ENCODE measurements at places on chromosomes 6 and 20.

DNA sequence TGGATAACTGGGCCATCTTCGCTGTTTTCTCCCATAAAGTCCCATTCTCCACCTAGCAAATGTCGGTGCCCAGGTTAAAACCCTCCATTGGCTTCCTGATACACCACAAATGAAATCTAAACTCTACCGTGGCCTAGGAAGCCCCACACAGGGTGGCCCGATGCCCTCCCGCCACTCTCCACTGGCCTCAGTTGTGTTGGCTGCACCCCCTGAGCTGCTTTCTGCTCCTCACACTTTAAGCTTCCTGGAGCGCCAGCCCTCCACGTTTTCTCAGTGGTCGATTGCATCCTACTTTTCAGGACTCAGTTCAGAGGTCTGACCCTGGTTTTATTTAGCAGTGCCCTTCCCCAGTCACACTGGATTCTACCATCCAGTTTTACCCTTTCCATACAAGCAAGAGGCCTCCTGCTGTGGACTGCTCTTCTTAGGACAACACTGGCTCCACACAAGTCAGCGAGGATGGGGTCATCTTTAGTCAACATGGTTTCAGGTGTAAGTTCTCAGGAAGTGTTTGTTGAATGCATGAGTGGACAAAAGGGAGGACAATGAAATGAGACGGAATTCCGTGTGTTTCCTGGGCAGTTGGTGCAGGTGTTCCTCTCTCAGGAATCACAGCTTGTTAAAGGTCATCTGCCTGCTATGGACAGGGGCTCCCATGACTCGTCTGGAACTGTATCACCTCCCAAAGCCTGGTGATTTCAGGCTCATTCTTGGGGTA is 124.1 kb downstream of the SULF2 start:
- no peak for DNase-seq

DNA sequence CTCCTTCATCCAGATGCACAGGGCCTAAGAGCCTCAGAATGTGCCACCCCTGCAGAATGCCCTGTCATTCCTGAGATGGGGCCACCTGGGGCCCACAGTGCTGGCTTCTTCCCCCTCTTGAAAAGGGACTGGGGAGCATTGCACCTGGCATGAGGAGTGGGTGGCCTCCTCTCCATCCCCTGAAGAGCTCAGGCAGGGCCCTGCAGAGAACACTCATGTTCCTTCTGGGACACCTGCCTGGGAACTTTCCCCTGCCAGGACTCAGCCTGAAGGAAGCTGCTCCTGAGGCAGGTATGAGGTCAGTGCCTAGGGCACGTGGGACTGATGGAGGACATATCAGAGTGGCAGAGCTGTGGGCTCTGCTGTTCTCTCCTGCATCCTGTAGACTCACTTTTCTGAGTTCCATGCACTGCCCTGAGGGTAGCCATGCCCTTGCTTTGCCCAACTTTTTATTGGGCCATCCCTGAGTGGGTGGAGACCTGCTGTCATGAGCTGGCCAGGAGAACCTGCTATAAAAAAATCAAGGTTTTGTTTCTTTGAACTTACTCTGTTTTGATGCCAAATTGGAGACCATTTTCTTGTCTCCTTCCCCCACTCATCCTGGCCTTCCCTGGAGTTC is 19.5 kb downstream of the CCDC167 start:
- DNase-seq, result no peak

GRCh38 chr6:17193106-17193775 is 87.9 kb upstream of the RBM24 start:
- DNase-seq, result no peak

- DNase-seq, result no peak
These were observed 65.7 kb downstream of the PSMG4 start for GRCh38 chr6:3324262-3324942.

- DNase-seq, result no peak
These were observed 92.6 kb downstream of the DLL1 start for GRCh38 chr6:170198298-170198697.

DNA sequence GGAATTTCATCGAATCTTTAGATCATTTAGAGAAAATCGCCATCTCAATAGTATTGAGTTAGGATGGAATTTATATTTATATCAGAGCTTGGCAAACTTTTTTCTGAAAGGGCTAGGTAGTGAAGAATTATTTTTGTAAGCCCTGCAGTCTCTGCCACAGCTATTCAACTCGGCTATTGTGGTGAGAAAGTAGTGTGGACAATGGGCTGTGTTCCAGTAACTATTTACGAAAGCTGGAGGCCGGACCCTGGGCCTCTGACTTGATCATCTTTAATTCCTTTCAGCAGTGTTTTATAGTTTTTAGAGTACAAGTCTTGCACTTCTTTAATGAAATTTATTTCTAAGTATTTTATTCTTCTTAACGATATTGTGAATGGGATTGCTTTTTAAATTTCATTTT is 201.5 kb downstream of the FARS2 start:
- no peak for DNase-seq

DNA sequence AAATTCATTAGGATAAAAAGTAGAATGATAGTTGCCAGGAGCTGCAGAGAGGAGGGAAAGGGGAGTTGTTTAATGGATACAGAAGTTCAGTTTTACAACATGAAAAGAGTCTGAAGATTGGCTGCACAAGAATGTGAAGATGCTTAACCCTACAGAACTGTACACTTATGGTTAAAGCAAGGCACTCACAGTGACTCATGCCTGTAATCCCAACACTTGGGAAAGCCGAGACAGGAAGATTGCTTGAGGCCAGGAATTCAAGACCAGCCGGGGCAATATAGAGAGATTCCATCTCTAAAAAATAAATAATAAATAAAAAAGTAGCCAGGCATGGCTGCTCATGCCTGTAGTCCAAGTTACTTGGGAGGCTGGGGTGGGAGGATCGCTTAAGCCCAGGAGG is 174.0 kb downstream of the TASP1 start:
- no peak for DNase-seq

- DNase-seq, result no peak
These were observed 5.0 kb downstream of the VSX1 start for GRCh38 chr20:25076731-25077609.

- DNase-seq, result no peak
These were observed 503.4 kb downstream of the CD109 start for GRCh38 chr6:74199215-74199915.
